ENCODE measurements at places on chromosomes 7 and 10.

- DNase-seq: no peak
Measured at GRCh38 chr7:80218723-80219122, 84.1 kb downstream of the GNAI1 start.

GRCh38 chr10:85623758-85624157, 742.8 kb downstream of the GRID1 start:
- DNase-seq: no peak

DNA sequence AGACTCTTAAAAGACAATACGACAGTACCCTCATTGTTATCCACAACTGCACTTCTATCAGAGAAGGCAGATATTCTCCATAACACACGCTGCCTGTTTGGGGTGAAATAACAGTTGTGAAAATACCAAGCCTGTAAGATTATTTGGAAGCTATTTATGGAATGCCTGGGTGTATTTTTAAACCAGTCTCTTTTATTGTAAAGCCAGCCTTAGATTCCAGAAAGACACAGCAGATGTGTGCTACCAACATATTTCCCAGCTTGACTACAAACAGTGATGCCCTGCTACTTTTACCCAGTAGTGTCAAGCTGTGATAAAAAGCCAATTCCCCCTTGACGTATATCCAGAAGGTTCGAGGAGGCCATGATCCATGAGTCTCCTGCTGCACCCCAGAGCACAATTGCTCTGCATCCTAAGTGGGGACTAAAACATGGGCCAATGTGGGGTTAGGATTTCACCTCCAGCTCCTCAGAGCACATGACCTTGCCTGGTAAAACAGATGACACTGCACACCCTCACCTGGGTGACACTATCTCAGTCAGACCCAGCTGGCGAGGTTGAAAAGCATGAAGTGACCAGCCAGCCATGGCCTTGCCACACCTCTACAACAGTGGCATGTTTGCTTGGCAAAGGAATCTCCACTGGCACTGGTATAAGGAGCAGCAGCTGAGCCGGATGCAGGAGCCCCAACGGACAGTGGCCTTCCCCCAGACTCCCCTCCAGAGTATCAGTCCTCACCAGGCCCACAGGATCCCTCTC, 62.2 kb downstream of the GFRA1 start:
- no peak for DNase-seq

- no peak for DNase-seq
Measured at GRCh38 chr7:129862682-129863081, 90.1 kb downstream of the UBE2H start.

DNA sequence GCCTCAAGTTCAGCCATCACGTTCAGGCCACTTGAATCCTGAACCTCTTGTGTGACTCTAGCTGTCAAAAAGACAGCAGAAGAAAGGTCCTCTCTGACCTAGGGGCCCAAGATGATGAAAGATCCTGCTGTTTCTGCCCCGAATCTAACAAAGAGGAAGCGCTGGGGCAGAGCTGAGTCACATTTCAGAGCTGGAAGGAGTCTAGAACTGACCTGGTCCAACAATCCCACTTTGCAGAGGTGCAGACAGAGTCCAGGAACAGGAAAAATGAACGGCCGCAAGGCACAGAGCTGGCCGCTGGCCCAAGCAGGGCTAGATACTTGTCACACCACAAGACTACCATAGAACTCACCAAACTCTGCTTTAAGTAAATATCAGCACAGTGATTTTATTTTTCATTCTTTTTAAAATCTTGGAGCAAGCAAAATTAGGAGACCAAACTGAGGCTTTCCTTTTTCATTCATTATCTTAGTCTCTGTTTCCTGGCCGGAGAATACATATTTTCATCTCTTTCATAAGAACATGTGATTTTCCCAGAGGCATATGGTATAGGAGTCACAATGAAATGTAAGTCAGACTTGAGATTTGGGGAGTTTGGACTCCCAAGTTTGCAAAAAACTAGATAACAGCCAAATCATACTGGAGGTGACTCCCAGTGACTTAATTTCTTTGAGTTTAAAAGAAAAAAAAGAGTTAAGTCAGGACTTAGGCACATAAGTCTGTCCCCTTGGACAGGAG, 52.8 kb downstream of the CHST15 start:
- DNase-seq: no peak

DNA sequence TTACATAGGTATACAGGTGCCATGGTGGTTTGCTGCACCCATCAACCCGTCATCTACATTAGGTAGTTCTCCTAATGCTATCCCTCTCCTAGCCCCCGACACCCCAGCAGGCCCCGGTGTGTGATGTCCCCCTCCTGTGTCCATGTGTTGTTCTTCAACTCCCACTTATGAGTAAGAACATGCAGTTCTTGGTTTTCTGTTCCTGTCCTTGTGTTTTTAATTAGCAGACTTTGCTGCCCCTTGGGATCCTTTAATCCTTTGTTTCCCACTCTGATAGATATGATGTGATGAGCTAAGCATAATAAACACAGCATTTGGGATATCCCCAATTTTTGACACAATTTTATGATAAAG, 71.1 kb upstream of the PALS2 start:
- no peak for DNase-seq

DNA sequence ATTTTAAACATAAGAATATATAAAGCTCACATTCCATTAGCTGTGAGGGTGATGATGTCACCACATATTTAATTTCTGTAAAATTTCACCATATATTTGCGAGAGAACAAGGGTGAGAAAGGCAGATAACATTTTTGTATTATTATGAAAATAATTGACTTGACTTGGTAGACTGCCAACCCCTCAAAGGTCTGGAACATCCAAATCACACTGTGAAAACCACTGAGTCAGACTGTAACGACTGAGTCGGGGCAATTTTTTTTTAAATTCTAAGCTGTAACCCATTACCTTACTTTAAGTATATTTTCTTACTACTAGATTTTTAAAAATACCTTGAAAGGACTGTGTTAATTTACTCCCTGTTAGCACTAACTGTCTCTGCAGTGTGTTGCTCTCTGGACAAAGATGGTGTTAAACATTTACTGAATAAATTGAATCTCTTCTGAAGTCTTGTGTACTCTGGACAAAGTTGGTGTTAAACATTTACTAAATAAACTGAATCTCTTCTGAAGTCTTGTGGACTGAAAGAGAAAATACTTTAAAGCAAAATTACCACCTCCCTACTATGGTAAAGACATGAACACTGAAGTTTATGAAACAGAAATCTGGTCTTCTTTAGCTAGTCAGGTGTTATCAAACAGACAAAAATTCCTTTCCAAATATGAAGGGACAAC, 14.1 kb downstream of the PDZD8 start:
- DNase-seq: no peak

DNA sequence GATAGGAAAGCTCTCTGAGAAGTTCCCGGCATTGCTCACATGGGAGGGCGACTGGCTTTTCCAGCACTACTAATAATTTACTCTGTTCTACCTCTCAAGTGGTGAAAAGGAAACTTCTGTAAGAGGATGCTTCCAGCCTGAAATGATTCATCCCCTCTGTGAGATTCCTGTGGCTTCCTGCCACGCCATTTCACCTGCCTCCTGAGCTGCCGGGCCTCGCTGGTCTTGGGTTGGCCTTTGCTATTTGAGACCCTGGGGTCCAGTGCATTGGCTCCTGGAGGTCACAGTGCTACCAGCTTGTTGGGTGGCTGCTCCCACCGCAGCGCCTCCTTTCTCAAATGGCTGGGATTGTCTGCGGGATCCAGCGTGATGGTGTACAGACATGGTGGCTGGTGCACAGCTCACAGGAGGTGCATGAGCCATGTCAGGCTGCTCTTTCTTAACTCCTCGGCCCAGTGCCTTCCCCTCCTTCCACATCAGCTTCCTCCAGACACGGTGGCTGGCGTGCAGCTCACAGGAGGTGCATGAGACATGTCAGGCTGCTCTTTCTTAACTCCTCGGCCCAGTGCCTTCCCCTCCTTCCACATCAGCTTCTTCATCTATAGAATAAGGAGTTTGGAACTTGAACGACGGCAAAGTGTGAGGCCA, 42.9 kb upstream of the PCBD1 start:
- DNase-seq: no peak

DNA sequence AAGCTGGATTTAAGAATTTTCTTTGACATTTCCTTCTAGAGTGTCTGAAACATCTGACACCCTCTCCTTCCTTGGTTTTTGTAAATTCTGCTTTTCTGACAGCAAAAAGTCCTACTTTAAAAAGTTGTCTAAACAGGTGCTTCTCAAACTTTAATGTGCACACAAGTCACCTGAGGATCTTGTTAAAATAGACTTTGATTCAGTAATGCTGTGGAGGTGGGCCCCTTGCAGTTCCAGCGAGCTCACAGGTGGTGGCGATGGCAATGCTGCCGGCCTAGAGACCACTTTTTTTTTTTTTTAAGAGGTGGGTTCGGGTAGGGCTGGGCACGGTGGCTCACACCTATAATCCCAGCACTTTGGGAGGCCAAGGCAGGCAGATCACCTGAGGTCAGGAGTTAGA, 77.1 kb downstream of the ABCC2 start:
- no peak for DNase-seq

GRCh38 chr10:52539463-52539862, 225.4 kb downstream of the DKK1 start:
- DNase-seq: no peak

DNA sequence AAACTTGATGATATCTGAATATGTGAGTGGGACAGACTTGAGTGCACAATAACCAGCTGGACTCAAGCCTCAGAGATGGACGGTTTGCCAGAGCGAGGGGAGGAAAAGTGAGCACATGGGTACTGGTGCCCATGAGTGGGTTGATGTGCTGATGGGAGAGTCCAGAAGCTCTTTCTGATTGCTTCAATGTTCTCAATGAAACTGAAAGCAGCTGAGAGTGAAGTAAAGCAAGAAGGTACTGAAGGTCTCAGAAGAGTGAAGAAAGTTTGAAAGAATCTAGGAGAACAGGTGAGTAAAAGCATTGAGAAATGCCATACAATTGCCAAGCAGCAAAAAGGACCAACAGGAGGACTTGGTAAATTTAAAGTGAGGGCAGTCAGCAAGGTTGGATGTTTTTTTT, 28.6 kb downstream of the CTTNBP2 start:
- DNase-seq: no peak

- peak; percentile 49 for DNase-seq
Measured at GRCh38 chr10:123891144-123892071, at the start of gene CPXM2. Gene CPXM2 (minus strand): TSS chr10:123891807. CDS start chr10:123891659, 148 bp downstream.
